Muscle of leg (tissue), 16 donors: ENCODE measurements at places on chromosomes 13 and 19. TPM values are rescaled to one million over a fixed set of nuclear protein-coding genes. Genes with fewer than 3 reads are reported as not detected.
A peak's percentile ranks its signal among the peaks of the same experiment; 100 is the strongest.

The GPR12 gene
- total RNA-seq: 0.09 TPM

The IRS2 gene
- total RNA-seq: 1.5 TPM

The B9D2 gene
- total RNA-seq: 1.7 TPM

The MIR17HG gene
- total RNA-seq: 6.3 TPM

The KIR3DL1 gene
- not detected for total RNA-seq

The XPO4 gene
- 19.6 TPM for total RNA-seq

The ZNF578 gene
- total RNA-seq: 5.9 TPM

The KIR2DL4 gene
- 0.04 TPM for total RNA-seq

The ICAM5 gene
- not detected for total RNA-seq

- H3K27ac ChIP-seq: no peak overlapping the region
- peaks cover 12% of the 10 kb centered on the region for H3K36me3 ChIP-seq
- peaks cover 10% of the 10 kb centered on the region for H3K4me1 ChIP-seq
- no peaks in the 10 kb centered on the region for H3K27me3 ChIP-seq
- H3K4me3 ChIP-seq: no peak overlapping the region
Measured at GRCh38 chr19:38193445-38193844, 30.6 kb downstream of the DPF1 start.

DNA sequence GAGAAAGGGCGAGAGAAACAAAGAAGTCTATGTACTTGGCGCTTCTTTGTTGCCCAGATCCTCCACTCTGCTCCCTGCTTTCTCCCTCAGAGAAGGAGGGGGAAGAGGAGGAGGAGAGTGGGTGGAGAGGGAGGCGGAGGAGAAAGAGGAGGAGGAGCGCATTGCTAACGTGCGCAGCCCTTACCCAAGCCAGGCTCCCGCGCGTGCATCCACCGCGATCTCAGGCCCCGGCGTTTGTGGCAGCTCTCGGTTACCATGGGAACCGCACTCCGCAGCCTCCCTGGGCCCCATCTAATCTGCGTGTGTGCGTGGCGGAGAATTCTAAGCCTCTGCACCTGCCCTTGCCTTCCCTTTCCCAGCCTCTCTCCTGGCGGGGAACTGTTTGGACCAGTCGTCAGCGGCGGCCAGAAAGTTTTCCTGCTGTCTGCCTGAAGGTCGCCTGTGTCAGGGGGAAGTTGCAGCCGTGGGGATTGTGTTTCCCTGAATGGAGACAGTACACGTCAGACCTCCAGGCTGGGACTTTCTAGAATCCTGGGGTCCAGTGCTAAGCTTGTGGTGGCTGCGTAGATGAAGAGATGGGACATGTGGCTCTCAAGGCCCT is at the start of gene ERICH6B:
TSS of gene ERICH6B (minus strand) at position 239 of the 601 bp plus-strand sequence. CDS start 18,734 bp downstream, outside the sequence.
- H3K27ac ChIP-seq: peak within 1 kb of the TSS; percentile 42
- no peak within 1 kb of the TSS for H3K4me3 ChIP-seq
- H3K27me3 ChIP-seq: peaks cover 13% of the 10 kb centered on the region
- H3K4me1 ChIP-seq: peaks cover 12% of the 10 kb centered on the region

DNA sequence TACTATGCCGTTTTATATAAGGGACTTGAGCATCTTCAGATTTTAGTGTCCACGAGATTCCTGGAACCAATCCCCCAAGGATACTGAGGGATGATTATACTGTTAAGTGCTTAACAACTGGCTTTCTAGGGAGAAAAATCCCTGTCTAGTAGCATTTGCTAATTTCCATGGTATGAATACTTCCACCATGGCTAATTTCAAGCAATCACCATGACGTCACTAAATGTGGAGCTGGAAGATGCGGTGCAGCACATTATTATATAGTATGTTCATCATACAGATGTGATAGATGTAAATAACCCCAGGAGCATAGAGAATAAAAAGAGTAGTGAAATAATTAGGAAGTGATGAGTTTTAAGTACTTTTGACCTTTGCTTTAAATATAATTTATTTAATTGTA is 72.7 kb downstream of the SIAH3 start:
- peaks cover 4% of the 10 kb centered on the region for H3K27me3 ChIP-seq
- H3K36me3 ChIP-seq: no peaks in the 10 kb centered on the region
- H3K27ac ChIP-seq: no peak overlapping the region

DNA sequence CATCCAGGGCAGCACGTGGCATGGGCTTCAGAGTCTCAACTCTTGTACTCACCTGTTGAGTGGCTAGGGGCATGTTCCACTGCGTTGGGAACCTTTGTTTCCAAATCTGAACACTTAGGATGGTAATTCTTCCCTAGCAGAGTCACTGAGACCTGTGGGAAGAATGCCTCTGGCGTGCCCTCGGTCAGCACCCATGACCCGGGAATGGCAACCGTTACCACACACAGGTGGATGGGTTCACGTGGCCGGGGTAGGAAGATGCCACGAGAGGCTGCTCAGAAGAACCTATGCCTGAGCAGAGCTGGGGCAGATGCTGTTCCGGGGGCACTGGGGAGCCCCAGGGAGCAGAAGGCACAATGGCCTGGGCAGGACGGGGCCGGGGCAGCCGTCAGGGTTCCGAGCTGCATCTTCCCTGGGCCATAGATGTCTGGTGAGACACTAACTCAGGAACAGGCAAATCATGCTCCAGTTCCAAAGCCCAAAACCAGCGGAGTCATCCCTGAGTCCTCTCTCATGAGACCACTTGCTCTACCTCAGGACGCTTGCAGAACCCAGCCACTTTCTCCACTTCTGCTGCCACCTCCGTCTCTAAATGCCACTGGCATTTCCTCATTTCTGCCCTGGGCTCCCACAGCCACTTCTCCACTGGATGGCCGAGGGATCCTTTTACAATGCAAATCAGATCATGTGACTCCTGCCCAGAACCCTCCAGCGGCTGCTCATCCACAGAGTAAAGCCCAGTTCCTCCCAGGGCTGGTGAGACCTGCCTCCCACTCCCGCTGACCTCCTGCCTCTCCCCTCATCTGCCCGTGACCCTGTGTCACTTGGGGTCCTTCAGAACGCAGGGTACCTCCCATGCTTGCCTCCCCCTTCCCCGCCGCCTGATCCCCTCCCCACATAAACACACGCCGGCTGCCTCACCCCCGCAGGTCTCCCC is 36.7 kb downstream of the FAM124A start:
- H3K4me1 ChIP-seq: peaks cover 10% of the 10 kb centered on the region
- no peak overlapping the region for H3K4me3 ChIP-seq
- no peak for DNase-seq
- no peaks in the 10 kb centered on the region for H3K27me3 ChIP-seq

GRCh38 chr13:106491928-106492587 is 43.4 kb downstream of the EFNB2 start:
- no peak overlapping the region for H3K4me3 ChIP-seq
- peaks cover 14% of the 10 kb centered on the region for H3K4me1 ChIP-seq
- peak; percentile 51 for DNase-seq
- peaks cover 14% of the 10 kb centered on the region for H3K36me3 ChIP-seq
- H3K27me3 ChIP-seq: no peaks in the 10 kb centered on the region
- peak overlapping the region; percentile 32 for H3K27ac ChIP-seq

DNA sequence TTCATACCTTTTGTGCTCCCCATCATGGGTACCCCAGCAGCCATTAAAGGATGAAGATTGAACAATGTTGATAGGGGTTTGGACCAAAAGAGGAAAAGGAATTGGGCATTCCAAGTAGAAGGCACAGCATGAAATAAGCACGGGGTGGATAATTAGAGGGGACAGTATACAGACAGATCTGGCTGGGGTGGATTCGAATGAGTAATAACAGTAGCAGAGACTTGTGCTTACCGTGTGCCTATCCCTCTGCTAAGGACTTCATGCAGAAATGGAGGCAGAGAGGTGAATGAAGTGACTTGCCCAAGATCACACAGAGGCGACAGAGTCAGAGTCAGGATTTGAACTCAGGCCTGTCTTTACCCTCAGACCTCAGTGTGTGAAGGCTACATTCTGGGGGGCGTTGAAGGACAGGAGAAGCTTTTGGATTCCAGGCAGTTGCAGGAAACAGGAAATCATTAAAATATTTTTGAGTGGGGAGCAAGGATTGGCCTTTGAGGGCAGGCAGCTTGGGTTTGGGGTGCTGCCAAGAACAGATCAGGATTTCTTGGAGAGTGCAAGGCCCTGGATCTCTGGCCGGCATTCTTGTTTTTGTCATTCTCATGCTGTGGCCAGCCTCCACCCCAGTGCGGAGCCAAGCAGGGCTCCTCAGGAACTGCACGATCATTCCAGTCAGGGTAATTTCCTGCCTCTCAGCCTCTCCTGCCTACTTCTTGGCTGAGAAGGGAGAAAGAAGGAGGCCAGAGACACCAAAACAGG is 18.7 kb downstream of the PAF1 start:
- H3K4me1 ChIP-seq: peaks cover 14% of the 10 kb centered on the region
- H3K36me3 ChIP-seq: peaks cover 76% of the 10 kb centered on the region
- H3K27ac ChIP-seq: peak overlapping the region; percentile 91

GRCh38 chr19:58352760-58353671 is at the start of gene A1BG:
Gene A1BG (minus strand): TSS chr19:58353492. CDS start chr19:58353437, 55 bp downstream.
- no peak within 1 kb of the TSS for H3K4me3 ChIP-seq
- peaks cover 18% of the 10 kb centered on the region for H3K4me1 ChIP-seq
- DNase-seq: no peak
- peaks cover 47% of the 10 kb centered on the region for H3K27me3 ChIP-seq
- peaks cover 3% of the 10 kb centered on the region for H3K36me3 ChIP-seq

DNA sequence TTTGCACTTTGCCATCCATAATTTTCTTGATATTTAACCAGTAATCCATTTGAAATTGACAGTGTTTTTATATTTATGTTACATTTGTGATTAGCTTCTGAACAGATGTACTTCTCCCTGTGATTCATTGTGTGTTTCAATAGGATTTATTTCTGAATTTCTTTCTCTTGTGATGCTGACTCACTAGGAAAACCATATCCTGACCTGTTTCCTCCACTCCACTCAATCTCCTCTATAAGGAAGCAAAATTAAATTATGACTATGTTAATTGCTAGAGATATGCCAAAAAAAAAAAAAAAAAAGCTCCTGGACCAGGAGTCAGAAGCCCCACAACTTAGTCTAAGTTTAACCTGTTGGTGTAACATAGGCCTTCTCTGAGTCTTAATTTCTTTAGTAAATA is 614.6 kb upstream of the SPRY2 start:
- no peaks in the 10 kb centered on the region for H3K4me1 ChIP-seq
- H3K27ac ChIP-seq: no peak overlapping the region
- H3K27me3 ChIP-seq: no peaks in the 10 kb centered on the region

GRCh38 chr19:1647501-1648458 is 4.6 kb downstream of the TCF3 start:
- no peak overlapping the region for H3K4me3 ChIP-seq
- H3K27me3 ChIP-seq: no peaks in the 10 kb centered on the region
- DNase-seq: no peak
- no peak overlapping the region for H3K27ac ChIP-seq

GRCh38 chr19:19113040-19113626 is 25.1 kb downstream of the TMEM161A start:
- no peak overlapping the region for H3K27ac ChIP-seq
- peaks cover 28% of the 10 kb centered on the region for H3K4me1 ChIP-seq
- no peak for DNase-seq
- H3K4me3 ChIP-seq: no peak overlapping the region

- H3K36me3 ChIP-seq: no peaks in the 10 kb centered on the region
- DNase-seq: no peak
- peaks cover 26% of the 10 kb centered on the region for H3K4me1 ChIP-seq
- no peak overlapping the region for H3K27ac ChIP-seq
- H3K27me3 ChIP-seq: peaks cover 2% of the 10 kb centered on the region
- H3K4me3 ChIP-seq: no peak overlapping the region
Measured at GRCh38 chr13:113804703-113805430, 45.8 kb downstream of the TMEM255B start.

GRCh38 chr19:14683439-14683838 is 6.4 kb upstream of the ZNF333 start:
- no peaks in the 10 kb centered on the region for H3K36me3 ChIP-seq
- no peaks in the 10 kb centered on the region for H3K4me1 ChIP-seq
- H3K27ac ChIP-seq: no peak overlapping the region

DNA sequence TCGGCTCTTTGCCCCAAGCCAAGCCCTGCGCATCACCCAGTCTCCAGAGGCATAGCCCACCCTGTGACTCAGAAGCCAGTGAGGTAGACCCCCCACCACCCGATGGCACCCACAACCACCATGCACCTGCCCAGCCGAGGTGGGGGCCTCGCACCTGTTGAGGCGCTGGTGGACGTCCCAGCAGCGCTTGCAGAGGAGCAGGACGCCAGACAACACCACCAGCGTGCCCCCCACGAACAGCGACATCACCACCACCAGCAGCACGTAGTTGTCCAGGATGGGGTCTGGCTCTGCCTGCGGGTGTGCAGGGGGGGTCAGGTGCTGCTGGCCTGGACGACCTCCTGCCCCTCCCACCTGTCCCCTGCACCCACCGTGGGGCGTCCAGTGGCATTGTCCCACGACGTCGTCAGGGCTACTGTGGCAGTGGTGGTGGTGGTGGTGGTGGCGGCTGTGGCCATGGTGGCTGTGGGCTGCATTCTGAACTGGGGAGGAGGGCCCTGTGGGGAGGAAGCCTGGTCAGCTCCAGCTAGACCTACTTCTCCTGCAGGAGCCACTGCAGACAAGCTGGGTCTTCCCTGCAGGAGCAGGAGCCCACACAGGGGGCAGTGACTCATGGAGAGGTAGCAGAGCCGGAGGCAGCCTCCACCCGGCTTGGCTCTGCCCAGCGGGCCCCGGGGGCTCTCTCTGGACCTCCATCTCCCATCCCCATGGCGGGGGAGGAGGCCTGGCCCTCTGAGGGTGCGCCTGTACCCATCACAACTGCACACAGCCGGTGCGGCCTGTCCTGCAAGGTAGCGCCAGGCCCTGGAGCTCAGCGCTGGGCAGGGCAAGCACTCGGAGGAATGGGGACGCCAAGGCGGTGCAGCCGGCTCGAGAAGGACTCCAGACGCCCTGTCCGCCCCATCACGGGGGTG is 1.9 kb downstream of the CBARP start:
- peaks cover 4% of the 10 kb centered on the region for H3K36me3 ChIP-seq
- peaks cover 9% of the 10 kb centered on the region for H3K27me3 ChIP-seq
- H3K27ac ChIP-seq: no peak overlapping the region

- H3K4me1 ChIP-seq: peaks cover 33% of the 10 kb centered on the region
- no peaks in the 10 kb centered on the region for H3K36me3 ChIP-seq
- DNase-seq: peak; percentile 77
- no peaks in the 10 kb centered on the region for H3K27me3 ChIP-seq
Measured at GRCh38 chr13:27403203-27403678, 21.2 kb upstream of the GTF3A start.

- DNase-seq: peak; percentile 52
- peaks cover 14% of the 10 kb centered on the region for H3K36me3 ChIP-seq
- peaks cover 68% of the 10 kb centered on the region for H3K4me1 ChIP-seq
- no peak overlapping the region for H3K4me3 ChIP-seq
- H3K27ac ChIP-seq: peak overlapping the region; percentile 65
- no peaks in the 10 kb centered on the region for H3K27me3 ChIP-seq
Measured at GRCh38 chr19:19458110-19458816, 52.8 kb downstream of the GATAD2A start.

DNA sequence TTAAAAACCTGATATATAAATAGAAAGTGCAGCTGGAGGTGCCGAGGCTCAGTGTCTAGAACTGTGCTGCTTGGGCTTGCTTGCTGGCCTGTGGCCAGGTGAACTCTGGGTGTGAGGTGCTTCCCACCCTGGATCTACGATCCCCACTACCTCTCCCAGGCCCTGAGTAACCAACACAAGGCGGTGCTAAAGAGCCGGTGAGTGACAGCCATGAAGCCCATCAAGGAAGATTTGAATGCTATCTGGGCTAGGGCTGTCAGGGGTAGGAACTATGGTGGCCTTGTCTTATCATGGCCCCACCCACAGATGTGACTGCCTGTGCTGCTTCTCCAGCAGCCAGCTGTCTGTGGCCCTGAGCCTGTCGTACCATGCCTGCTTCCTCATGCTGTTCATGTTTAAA is 25.6 kb upstream of the ZNF91 start:
- no peaks in the 10 kb centered on the region for H3K27me3 ChIP-seq
- H3K36me3 ChIP-seq: no peaks in the 10 kb centered on the region
- no peaks in the 10 kb centered on the region for H3K4me1 ChIP-seq
- DNase-seq: no peak
- H3K27ac ChIP-seq: no peak overlapping the region

- no peaks in the 10 kb centered on the region for H3K27me3 ChIP-seq
- H3K4me1 ChIP-seq: peaks cover 2% of the 10 kb centered on the region
- peaks cover 5% of the 10 kb centered on the region for H3K36me3 ChIP-seq
- DNase-seq: no peak
- no peak overlapping the region for H3K27ac ChIP-seq
Measured at GRCh38 chr19:33508941-33509614, 12.5 kb downstream of the PEPD start.
